ENCODE measurements at places on chromosomes 7 and 10. TPM values are rescaled to one million over a fixed set of nuclear protein-coding genes. Genes with fewer than 3 reads are reported as not detected.

CEP55 gene
- 0.07 TPM for polyA plus RNA-seq

ELFN1 gene
- 0.53 TPM for polyA plus RNA-seq

HGF gene
- 0.53 TPM for polyA plus RNA-seq

CPA5 gene
- 0.09 TPM for polyA plus RNA-seq

CPED1 gene
- polyA plus RNA-seq, result 0.57 TPM

HOXA9 gene
- 0.09 TPM for polyA plus RNA-seq

- no peak within 1 kb of the TSS for H3K4me3 ChIP-seq
- no peak within 1 kb of the TSS for H3K27ac ChIP-seq
- H3K4me1 ChIP-seq, result no peaks in the 10 kb centered on the region
Observed at GRCh38 chr10:101843032-101844021, at the start of gene KCNIP2. Gene KCNIP2, minus strand, starts transcription at chr10:101843800. Its CDS starts 232 bp downstream, at chr10:101843568.

- no peak overlapping the region for H3K27ac ChIP-seq
- no peaks in the 10 kb centered on the region for H3K36me3 ChIP-seq
- H3K27me3 ChIP-seq, result no peaks in the 10 kb centered on the region
- no peaks in the 10 kb centered on the region for H3K4me1 ChIP-seq
- no peak for DNase-seq
Observed at GRCh38 chr7:18189500-18190126, 162.0 kb upstream of the PRPS1L1 start.

DNA sequence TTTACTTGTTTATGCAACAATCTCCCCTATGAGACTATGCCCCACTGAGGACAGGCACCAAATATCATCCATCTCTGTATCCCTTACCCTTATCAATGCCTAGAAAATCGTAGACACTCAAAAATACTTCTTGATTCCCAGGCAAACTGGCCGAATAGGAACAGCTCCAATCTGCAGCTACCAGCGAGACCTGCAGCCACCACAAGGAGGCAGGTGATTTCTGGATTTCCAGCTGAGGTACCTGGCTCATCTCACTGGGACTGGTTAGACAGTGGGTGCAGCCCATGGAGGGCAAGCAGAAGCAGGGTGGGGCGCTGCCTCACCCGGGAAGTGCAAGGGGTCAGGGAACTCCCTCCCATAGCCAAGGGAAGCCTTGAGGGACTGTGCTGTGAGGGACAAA is 10.8 kb upstream of the PPP1R3C start:
- H3K4me1 ChIP-seq, result no peaks in the 10 kb centered on the region
- H3K27me3 ChIP-seq, result no peaks in the 10 kb centered on the region
- no peak for DNase-seq
